GM12891 (cell line): ENCODE measurements at places on chromosomes 1 and 21.

DNA sequence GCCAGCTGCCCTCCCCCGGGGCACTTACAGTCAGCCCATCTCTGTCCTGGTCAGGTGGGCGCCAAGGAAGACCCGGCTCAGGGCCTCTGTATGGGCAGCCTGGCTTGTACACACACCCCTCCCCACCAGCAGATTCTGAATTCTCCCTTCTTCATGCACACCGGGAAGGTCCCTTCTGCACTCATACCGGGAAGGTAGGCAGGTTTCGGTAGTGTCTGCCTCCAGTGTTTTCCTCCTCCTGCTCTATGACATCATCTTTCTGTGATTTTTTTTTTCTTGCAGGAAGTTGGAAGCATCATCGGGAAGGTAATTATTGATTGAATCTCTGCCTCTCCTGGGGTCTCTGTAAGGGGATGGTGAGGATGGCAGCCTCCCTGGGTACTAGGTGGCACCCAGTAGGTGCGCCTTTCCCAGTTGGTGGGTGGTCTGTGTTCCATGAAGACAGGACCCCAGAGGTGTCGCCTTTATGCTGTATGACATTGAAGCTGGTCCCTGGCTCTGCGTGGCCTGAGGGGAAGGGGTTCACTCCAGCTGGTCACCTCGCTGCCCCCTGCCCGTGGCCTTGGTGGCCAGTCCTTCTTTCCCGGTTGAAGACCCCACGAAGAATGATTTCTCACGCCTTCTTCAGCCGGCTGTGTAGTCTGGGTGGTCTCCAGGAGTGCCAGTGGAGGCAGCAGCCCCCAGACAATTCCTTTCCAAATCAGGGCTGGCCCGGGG, 82.1 kb upstream of the COL6A1 start:
- DNase-seq, result no peak

DNA sequence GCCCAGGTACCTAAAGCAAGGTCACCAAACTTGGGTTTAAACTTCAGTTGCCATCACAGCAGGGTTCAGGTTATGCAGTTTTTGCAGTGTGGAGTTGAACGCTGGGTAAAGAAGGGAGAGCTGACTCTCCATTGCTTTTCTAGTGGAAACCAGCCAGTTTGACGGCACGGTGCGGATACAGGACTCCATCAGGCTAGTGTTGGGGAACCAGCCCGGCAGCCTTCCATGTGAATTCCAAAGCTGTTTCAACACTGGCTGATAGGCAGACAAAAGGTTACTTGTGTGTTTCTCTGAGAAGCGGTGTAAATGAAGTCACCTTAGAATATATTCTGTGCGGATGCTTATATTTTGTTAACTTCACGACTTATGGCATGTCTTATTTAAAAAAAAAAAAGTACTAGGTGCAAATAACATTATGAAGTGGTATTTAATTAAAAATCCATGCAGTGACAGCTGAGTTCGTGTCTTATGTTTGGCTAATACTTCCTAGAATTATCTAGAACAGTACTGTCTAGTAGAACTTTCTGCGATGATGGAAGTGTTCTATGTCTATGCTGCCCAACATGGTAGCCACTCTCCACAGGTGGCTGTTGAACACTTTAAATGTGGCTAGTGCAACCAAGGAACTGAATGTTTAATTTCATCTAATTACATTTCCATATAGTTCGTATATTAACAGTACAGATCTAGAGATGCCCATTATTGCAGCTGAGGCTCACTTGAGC, 29.9 kb upstream of the RCAN3 start:
- no peak for DNase-seq

GRCh38 chr1:162703708-162704107, 71.4 kb downstream of the DDR2 start:
- DNase-seq, result no peak

- no peak for DNase-seq
These were observed 11.6 kb upstream of the CLSTN1 start for GRCh38 chr1:9835404-9835757.

- DNase-seq, result no peak
These were observed 233.1 kb downstream of the PTPRU start for GRCh38 chr1:29469457-29469856.

DNA sequence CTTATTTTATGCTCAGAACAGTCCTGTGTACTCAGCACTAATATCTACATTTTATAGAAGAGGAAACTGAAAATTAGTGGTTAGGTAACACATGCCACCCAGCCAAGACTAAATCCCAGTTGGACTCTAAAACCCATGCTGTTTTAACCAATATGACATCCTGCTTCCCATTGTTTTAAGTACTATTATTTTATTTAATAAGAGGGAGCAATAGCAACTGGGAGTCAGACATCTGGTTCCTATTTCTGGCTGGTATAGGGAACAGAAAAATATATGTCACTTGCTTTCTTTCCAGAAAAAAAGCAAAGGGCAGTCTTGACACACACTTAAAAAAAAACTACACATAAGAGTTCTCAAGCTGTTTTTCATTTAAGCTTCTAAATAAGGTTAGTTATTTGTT, 11.9 kb downstream of the KLHL12 start:
- DNase-seq, result no peak

DNA sequence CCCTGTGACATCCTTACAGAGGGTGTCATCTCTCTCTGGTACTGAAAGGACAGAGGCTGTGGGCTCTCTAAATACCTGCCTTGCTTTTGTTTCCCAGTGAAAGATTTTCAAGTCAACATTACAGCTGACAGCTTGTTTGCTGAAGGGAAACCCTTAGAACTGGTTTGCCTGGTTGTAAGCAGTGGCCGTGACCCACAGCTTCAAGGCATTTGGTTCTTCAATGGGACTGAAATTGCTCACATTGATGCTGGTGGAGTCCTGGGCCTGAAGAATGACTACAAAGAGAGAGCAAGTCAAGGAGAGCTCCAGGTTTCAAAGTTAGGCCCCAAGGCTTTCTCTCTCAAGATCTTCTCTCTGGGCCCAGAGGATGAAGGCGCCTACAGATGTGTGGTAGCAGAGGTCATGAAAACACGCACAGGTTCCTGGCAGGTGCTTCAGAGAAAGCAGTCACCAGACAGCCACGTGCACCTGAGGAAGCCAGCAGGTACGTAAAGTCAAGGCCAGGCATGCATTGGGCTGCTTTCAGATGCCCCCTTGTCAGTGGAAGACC, 11.8 kb downstream of the CD101 start:
- DNase-seq, result no peak

DNA sequence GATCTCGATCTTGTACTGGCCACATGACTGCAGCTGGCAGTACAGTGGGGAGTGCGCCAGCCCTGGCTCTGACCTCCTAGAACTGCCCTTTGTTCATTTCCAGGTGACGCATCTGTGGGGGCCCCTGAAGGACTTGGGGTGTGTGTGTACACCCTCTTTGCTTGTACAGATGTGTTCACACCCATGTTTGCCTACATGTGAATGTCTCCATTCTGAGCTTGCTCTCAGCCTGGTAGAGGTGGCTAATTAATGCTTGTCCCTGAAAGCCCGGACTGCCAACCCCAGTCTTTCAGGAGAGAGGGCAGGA, 19.8 kb downstream of the TNFRSF1B start:
- DNase-seq, result no peak

GRCh38 chr1:9649769-9650168, 1.8 kb upstream of the PIK3CD start:
- DNase-seq, result no peak

DNA sequence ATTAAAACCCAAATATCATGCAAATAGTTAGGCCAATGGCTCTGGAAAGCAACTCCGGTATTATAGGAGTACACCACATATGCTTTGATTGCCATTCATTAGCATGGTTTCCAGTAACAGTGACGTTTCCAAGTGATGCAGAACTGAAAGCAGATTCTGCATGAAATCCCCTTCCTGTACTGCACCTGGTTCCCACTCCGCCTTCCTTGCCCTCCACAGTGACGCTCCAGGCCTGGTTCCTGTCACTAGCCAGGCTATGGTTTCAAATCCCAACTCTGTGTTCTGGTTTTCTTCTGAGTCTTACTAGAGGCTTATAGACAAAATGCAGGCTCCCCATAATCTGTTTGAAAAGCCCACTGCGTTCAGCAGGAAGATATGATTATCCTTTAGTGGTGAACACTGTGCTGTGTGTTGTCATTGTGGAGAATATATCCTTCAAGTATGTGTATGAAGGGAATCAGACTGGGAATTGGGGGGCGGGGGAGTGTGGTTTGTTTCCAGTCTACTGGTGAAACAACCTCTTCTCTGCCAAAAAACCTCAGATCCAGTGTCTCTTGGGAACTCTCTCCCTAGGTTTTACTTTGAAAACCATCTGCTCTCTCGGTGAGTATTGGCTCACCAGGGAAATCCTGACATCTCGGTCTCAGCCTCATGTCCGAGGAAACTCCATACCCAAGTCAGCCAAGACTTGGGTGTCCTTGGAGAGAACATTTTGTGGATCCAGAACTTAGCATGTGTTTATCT, 78.7 kb downstream of the TYW3 start:
- DNase-seq, result no peak

DNA sequence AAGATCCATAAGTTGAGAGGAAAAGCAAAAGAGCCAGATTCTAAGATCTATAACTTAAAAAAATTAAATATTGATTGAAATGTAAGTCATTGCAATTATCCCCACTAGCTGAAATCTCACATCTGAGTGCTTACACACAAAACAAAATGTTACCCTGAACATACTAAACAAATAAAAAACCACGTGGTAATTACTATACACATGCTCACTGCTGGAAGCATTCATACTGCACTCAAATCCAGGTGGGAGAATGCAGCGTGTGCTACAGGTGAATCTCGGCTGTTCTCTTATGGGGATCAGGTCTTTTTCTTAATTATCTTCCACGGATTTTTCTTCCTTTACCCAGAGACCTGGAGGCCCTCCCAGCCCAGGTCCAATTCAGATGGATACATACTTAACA, 74.3 kb downstream of the SDC3 start:
- DNase-seq, result no peak

DNA sequence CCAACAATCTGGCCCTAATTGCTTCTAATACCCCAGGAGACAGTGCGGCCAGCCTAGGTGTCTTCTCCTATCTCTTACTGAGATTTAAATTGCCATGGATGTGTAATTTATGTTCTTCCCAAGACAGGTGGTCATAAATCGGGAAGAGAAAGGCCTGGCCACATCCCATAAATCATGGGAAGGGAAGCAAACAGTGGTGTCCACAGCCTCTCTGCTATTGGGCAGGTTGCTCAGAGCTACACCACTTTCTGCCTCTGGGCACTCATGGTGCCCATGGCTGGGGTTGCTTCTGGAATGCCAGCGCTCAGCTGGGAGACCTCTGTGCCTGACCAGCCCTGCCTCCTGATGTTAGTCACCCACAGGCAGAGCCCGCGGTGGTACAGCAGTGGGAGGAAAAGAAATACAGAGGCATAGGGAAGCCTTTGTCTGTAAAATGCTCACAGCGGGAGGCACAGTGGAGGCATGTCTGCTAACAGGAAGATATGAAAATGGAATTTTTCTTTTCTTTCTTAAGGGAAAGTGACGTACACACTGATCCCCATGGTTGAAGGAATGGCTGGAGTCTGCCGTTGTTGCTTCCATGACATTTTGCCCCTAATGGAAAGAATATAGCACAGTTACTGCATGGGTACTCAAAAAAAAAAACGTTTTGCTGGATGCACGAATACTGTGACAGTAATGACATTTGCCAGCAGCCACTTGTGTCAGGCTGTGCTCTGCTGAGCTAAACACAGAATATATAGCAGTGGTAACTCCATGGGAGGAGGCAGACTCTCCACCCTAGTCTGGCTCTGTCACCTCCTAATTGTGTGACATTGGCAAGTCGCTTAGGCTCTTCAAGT, 21.9 kb downstream of the MTARC1 start:
- no peak for DNase-seq

DNA sequence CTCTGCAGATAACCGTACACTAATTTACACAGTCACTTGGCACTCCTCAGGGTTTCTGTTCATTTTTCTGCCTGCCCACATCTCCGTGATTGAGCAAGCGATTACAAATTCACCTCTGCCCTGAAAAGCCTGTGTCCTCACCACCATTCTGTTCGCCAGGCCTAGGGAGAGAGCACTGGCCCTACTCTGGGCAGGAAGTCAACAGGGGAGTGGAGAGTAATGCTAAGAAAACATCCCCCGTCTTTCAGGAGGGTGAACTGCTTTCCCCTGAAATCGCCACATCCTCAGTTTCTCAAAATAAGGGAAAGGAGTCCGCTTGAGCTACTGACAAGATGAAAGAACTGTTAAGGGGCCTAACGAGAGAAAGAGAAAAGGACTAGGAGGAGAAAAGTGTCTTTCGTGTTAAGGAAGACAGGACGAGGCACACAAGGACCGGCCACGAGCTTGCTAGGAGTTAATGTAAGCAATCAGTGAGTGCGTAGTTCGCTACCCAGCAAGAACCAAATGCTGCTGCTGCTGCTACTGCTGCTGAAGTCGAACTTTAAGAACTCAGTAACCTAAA, 632 bp downstream of the PEX19 start:
- peak; percentile 23 for DNase-seq

GRCh38 chr1:224762046-224762445, 145.9 kb downstream of the CNIH3 start:
- DNase-seq, result no peak

DNA sequence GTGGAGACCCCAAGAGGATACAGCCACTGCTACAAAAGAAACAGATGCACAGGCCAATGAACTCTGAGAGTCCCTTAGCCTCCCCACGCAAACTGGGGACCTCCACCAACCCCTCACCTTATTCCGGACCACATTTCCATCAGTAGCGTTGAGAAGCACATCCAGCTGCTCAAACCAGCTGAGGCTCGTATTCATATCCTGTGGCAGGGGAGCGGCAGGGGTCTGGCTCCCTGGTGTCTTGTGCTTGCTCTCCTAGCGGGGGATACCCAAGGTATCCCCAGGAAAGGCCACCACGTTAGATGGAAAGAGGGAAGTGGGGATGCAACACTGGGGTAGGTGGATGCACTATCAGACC, 481 bp downstream of the CCDC163 start:
- DNase-seq, result no peak

DNA sequence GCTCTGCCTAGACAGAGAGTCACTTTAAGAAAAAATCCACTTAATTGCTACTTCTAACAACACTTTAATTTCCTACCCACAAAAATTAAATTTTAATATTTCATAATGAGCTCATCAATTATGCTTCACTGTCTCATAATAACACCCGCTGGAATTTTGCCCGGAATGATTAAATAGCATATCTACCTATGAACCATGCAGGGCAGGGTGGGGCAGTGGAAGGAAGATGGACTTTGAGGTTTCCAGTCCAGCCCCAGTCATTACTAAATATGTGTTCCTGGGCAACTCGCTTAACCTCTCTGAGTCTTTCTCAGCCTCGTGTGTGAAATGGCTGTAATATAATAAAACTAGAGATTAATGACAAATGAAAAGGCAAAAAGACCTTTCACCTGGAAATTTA, 32.8 kb upstream of the SLC45A1 start:
- no peak for DNase-seq

DNA sequence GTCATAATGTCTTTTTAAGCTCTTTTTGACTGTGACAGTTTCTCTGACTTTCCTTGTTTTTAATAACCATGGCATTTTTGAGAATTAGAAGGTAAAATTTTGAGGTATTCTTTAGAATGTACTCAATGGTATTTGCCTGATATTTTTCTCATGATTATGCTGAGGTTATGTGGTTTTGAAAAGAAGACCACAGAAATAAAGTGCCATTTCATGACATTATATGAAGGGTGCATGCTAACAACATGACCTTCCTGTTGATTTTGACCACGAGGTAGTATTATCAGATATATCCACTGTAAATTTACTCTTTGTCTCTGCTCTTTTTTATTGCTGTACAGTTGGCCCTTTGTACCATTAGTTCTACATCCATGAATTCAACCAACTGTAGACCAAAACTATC, 1418.5 kb downstream of the PLA2G4A start:
- DNase-seq, result no peak

- no peak for DNase-seq
These were observed 10.5 kb downstream of the NTNG1 start for GRCh38 chr1:107151295-107151694.
